ENCODE measurements at places on chromosomes 16 and 17. TPM values are rescaled to one million over a fixed set of nuclear protein-coding genes. Genes with fewer than 3 reads are reported as not detected.

GRCh38 chr16:56734429-56734828, 4.5 kb downstream of the NUP93 start:
- no peak for DNase-seq

DNA sequence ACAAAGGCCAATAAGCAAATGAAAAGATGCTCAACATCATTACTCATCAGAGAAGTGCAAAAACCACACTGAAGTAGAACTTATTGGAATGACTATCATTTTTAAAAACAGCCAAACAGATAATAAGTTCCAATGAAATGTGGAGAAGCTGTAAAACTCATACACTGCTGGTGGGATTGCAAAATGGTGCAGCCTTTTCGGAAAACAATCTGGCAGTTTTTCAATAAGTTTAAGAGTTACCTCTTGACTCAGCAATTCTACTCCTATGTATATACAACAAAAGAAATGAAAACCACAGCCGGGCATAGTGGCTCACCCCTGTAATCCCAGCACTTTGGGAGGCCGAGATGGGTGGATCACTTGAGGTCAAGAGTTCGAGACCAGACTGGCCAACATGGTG, 49.3 kb downstream of the AKAP10 start:
- no peak for DNase-seq

DNA sequence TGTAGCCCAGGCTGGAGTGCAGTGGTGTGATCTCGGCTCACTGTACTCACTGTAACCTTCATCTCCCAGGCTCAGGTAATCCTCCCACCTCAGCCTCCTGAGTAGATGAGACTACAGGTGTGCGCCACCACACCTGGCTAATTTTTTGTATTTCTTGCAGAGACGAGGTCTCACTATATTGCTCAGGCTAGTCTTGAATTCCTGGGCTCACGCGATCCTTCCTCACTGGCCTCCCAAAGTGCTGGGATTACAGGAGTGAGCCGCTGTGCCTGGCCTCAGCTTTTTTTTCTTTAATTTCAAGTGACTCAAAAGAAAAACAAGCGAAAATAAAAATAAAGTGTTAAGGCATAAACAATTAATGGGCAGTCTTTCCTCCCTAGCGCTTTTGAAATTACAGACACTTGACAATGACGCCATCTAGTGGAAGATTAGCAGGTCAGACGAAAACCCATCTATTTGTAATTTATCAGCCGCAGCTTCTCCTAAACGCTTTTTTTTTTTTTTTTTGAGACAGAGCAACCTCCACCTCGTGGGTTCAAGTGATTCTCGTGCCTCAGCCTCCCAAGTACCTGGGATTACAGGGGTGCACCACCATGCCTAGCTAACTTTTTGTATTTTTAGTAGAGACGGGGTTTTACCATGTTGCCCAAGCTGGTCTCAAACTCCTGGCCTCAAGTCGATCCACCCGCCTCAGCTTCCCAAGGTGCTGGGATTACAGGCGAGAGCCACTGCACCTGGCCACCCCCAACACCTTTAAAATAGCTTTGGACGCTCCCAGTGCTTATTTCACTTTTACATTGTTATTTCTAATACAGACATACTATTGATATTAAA, 28.1 kb upstream of the PECAM1 start:
- peak; percentile 67 for DNase-seq

DNA sequence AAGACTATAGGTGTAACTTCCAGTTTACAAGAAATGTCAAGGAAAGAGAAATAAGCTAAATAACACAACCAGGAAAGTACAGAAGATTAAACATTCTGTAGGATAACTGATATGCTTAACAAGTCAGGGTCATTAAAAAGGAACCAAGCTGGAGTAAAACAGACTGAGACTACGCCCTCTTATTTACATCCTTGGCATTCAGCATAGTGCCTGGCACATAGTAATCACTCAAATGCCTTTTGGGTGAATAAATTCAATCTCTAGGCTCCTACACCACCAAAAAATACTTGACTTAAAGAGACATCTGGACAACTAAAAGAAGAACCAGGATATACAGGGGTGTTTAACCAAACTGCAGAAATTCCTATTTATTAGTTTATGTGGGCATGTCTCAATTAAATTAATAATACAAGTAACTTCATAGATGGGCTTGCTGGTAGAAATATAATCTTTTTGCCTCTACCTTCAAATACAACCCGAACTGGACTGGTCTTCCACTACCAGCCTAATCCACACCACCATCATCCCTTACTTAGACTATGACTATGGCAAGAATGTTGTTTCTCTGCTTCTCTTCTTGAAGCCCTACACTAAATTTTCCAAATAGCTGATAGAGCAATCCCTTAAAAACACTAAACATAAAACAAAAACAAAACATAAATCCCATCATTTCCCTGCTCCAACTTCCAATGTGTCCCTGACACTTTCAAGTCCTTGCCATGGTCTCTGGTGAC, 47.7 kb upstream of the ULK2 start:
- DNase-seq: no peak

GRCh38 chr16:17724242-17724898, 253.6 kb upstream of the XYLT1 start:
- no peak for DNase-seq

- DNase-seq: no peak
These were observed 409.9 kb downstream of the SLC39A11 start for GRCh38 chr17:72682605-72683004.

DNA sequence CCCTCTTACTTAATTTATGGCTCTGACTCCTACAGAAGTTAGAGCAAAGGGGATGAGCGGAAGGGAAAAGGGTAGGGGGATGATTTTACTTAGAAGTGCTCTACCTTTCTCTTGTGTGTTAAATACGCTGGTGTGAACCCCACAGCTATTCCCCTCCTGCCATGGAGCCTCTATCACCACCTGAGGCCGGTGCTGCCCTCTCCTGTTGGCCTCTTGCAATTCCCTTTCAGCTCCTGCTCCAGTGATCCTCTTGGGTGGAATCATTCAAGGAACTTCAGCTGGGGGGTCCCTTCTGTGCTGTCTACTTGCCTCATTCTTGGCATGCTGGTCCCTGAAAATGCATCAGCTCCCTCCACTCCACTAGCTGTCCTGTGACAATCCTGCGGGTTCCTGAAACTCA, 41.8 kb upstream of the CDH8 start:
- DNase-seq: no peak

DNA sequence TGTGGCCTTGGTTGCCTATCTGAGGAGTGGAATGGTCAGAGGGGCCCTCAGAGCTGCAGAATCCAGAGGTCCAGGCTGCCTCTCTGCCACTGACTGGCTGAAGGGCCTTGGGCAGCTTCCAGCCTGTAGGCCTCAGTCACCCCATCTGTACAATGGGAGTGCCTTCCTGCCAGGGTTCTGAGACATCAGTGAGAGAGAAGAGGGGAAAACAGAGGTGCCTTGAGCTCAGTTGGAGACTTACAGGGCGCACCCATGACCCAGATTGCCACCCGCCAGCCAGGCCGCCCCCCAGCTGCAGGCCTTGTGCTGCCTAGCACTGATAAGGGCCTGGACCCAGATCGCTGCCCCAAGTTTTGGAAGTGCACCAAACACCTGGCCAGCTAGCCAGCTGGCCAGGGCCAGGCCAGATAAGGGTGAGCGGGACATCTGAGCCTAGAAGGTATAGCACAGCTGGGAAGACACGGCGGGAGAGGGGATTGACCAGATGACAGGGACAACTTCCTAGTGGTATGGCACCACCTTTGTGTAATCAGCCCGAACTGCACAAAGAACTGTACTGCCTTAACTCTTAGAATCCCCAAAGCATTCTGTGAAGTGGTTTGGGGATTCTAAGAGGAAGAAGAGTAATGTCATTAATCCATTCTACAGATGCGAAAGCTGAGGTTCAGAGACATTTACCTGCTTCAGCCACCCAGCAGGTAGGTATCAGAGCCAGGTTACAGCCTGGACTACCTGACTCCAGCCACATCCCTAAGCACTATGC, 1.4 kb downstream of the SLC4A1 start:
- no peak for DNase-seq

GRCh38 chr17:47301831-47302230, 21.9 kb upstream of the EFCAB13 start:
- no peak for DNase-seq

DNA sequence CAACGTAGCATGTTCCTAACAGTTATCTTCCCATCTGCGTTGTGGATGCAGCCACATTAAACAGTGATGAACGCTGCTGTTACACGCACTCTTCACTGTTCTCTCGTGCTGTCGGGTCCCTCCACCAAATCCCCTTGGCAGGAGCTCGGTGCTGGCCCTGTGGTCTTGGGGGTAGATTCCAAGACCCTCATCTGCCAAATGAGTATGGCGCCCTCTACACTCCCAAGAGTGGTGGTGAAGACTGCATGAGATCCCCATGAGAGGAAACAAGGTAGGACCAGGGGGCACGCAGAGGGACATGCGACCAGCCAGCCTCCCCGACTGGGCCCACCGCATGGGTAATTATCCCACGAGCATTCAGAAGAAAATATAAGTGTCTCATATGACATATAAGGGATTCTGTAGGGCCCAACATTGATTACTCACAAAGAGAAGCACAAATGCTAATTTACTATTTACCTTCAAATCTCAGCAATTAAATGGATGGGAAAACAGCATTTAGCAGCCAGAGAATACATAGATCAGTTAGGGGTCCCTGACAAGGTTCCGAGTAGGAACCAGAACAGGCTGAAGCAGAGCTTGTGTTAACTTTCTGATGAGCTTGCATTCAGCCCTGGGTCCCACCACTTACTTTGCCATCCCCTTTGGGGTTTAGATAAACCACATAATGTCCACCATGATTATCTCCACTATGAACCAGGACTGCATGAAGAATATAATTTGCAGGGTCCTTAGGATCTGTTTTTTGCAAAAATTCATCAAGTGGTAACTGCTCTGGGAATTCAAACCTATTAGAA, 23.8 kb downstream of the LITAFD start:
- no peak for DNase-seq

Gene HBZ
- not detected for polyA plus RNA-seq

Gene ASPHD1
- not detected for polyA plus RNA-seq

Gene CFAP97D1
- not detected for polyA plus RNA-seq
